NCI-H510A treated with DMSO at 0.1 percent for 48 hours (cell line): ENCODE measurements at places on chromosomes 3 and 15.

DNA sequence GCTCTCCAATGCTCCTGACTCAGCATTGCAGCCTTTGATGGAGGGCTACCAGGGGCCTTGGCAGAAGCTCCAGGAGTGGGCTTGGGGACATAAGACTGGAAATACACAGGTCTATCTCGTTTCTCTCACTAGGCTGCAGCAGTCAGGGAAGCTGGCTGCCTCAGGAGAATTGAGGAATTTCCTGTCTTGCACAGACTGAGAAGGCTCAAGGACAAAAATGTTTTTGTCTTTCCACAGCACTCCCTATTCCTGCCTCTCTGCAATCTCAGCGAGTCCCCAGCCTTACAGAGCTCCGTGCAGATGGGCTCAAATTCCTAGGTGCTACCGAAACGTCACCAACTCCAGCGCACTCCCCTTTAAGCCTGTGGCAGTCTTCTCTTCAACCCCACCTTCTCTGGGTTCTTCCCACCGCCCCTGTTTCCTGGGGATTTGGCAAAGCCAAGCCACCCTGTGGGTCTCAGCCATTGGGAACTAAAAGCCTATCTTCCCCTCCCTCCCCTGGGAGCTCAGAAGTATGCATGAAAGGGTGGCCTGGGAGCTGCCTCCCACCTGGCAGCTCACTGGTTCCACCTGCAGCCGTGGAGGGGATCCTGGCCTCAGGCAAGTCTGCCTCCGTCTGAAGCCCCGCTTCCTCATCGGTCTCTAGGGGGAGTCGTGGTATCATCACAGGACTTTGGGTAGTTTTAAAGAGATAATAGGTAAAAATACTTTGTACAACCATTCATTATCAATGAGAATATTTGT is 322.6 kb upstream of the FRG2C start:
- no peak for DNase-seq

DNA sequence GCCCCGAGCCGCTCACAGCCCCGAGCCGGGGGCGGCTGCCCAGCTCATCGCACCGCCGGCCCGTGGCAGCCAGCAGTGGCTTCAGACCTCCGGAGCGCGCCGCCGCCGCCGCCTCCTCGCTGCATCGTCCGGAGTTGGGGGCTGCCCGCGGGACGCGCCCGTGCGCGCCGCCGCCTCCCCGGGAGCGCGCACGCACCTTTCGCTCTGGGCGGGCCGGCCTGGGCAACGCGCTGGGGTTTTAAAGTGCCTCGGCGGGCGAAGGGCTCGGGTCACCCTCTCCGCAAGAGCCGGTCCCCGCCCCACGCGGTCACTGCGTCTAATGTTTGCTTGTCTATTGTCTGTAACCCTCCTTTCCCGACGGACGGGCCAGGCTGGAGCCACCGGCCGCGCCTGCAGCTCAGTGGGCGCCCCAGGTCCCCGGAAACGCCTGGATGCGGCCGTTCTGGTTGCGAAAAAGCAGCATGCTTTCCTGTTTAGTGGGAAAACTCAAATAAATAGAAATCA is at the start of gene RYK:
Gene RYK, minus strand, starts transcription at position 143 of the 504 bp plus-strand sequence. CDS start 205 bp downstream, outside the sequence.
- DNase-seq: peak; percentile 46

- DNase-seq: no peak
These were observed 191.3 kb downstream of the FOXP1 start for GRCh38 chr3:71392251-71392650.

DNA sequence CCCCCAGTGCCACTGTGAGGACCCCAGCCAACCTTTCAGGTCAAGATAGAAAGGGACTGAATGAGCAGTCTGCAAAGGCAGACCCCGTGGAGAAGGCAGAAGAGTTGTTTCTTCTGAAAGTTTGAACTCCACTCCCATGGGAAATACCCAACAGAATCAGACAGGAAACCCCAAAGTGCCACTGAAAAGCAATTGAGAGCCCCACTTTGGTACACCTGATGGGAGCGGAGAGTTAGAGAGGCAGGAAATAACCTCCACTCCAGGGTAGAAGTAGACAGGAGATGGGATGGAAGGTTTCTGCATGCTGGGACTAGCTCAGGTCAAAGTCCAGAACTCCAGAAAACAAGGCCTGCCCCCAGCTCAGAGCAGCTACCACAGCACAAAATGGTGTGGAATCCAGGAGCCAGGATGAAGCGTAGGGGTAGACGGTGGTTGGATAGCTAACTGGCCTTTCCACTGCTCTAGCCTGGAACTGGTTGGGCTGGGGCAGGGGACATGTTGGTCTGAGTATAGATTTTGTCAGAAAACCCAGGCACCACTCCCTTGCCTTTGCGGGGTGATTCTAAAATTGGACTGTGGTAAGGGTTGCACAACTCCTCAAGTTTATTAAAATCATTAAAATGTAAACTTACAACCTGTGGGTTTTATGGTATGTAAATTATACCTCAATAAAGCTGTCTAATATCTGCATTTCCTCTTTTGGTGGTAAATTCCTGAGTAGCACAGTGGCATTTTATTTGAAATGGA is 1.9 kb upstream of the RAB43 start:
- DNase-seq: no peak

DNA sequence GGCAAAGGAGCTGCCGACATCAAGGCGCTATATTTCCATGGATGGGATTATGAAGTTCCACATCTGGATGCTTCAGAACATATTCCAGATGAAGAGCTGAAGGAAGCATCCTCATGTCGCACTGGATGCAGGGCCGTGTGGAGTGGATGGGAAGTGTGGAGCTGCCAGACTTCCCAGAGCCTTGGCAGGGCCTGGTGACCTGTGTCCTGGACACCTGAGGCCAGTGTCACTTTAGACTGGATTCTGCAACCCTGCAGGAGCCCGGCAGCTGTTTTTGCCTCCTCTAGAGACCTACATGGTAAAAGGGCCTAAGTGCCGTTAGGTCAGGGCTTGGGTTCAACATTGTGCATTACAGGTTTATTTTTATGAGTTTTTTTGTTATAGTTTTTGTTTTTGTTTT is 11.3 kb upstream of the XYLB start:
- DNase-seq: no peak

DNA sequence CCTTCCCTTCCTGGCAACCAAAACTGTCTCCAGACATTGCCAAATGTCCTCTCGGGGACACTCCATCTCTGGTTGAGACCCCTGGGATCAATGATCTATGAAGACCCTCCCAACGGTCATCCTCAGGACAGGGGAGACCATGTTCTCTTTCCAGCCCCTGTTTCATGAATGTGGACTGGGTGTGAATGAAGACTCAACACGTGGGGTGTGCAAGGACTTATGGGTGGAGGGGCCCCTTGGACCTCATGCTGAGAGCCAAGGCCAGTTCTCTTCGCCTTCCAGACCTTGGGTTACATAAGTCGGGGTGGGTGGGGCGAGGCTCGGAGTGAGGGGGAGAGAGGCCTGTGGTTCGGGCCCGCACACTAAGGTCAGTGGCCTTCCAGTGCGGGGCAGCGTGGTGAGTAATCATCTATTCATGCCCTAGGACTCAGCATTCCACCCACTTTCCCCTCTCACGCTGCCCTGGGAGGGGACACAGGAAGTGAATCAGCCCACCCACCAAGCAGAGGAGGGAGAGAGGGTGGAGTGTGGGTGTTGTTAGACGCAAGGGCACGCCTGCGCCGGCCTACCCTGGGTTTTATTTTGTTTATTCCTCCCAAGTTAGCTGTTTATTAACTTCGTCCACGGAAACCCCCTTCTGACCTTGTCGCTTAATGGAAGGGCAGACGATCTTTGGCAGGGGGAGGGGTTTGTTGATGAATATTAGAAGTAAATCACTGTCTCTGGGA is 6.7 kb downstream of the PAQR5 start:
- no peak for DNase-seq

DNA sequence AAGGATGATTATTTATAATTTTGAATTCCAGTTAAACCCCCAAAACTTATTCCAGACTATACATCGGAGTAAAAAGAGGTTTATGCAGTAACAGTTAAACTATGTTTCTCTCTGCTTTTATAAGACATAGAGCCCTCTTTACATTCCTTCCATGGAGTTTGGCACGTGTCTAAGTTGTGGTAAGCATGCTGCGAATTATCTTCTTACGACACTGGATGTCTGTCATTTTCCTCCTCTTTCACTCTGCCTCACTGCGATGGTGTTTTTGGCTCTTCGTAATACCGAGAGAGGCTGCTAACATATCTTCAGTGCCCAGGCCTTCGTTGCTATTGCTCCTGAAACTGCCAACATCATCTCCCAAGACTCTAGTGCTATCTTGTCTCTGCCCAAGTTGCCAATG is 83.9 kb upstream of the TGFBR2 start:
- no peak for DNase-seq

- no peak for DNase-seq
These were observed 100.5 kb upstream of the NECTIN3 start for GRCh38 chr3:110971010-110971601.

DNA sequence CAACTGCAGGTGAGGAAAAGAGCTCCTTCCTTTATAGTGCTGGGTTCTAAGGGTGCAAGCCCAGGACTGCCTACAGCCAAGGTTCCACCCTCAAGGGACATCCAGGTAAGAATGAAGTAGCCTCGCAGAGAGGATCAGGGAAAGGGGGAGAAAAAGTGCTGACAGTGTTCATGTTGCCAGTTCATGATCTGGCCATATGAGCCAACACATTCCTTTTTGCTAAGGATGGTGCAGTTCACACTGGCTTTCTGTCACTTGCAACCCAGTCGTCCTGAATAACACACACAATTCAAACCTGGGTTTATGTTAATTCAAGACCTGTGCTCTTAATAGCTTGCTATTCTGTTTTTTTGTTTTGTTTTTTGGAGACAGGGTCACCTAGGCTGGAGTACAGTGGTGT is 9.0 kb downstream of the CLN6 start:
- no peak for DNase-seq

DNA sequence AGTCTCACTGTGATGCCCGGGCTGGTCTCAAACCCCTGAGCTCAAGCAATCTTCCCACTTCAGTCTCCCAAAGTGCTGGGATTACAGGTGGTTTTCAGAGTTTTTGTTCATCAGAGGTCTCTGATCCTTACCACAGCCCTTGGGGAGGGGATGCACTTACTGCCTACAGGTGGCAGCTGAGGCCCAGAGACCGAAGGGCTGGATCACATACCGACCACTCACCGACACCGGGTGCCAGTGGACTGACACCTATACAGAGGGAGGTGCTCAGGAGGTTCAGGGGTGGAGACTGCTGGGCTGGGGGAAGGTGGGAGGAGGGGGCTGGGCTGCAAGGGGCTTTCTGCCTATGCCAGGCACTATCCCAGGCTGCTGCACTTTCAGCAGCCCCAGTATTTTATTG is 19.5 kb downstream of the DUSP7 start:
- no peak for DNase-seq

DNA sequence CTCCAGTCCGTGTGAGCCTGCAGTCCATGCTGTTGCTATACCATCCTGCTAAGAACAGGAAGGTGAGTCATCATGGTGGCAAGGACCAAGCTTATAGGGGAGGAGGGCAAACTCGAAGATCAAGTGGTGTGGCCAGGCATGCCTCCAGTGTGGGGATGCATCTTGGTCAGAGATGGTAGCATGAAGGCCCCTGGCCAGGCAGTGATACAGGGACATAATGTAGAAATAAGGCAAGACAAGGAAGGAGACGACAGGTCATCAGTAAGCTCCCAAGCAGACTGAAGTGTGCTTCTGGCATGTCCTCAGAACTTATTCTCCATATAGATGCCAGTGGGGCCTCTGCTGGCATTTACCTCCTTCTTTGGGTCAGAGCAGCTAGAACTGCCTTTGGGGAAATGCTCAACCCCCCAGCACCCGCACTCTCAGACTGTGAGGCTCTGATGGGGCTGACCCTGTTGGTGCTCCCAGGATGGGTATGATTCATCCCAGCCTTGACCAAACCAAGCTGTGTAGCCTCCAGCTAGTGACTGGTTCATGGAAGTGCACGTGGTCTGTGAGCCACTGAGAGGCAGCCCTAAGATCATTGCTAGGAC is 52.5 kb upstream of the ATP2B2 start:
- DNase-seq: no peak

GRCh38 chr15:98000249-98001203 is 40.0 kb downstream of the ARRDC4 start:
- no peak for DNase-seq

GRCh38 chr3:178203165-178203564 is 333.1 kb upstream of the KCNMB2 start:
- no peak for DNase-seq
